ENCODE measurements at places on chromosomes 13 and 19. TPM values are rescaled to one million over a fixed set of nuclear protein-coding genes. Genes with fewer than 3 reads are reported as not detected.
A peak's percentile ranks its signal among the peaks of the same experiment; 100 is the strongest.

DNA sequence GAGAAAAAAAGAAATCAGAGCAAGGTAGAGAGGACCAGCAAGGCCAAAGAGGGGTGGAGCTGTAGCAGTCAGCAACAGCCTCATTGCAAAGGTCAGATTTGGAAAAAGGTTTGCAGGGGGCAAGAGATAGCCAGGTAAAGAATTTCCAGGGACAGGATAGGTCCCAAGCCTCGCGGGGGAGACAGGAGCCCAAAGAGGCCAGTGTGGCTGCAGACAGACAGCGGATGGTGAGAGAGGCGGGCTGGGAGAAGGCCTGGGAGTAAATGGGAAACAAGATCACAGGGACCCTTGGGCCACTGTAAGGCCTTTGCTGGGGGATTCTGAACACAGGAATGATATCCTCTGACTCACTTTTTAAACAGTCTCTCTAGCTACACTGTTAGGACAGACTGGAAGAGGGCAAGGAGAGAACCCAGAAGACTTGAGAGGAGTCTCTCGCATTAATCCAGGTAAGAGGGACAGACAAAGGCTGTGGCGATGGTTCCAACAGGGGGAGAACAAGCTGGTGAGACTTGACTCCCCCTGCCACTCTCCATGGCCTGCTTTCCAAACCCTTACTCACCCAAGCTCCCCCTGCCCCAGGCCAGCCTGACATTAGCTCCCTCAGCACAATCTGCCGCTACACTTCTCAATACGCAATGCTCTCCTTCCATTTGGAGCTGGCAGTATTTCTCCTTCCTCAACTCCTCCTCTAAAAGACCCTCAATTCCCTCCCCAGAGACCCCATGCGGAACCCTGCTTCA, 31.8 kb downstream of the DOCK9 start:
- no peak overlapping the region for H3K4me3 ChIP-seq
- no peak overlapping the region for H3K27ac ChIP-seq
- H3K27me3 ChIP-seq: no peaks in the 10 kb centered on the region
- H3K4me1 ChIP-seq: peaks cover 8% of the 10 kb centered on the region
- no peak for DNase-seq

DNA sequence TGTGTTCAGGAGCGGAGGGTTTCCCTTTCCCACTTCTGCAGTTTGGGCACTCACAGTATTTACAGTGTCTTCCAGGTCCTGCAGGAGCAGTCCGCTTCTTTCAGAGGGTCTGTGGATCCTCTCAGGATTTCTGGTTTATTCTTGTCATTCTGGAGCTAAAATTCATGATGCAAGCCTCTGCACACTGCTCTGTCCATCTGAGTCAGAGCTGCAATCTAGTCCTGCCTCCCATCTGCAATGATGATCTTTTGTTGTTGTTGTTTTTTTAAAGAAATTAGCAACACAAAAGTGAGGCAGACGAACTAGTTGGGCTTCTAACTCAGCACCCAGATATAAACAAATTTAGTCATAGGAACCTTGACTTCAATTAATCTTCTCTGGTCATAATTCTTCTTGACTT, 86.5 kb downstream of the DLEU7 start:
- H3K27ac ChIP-seq: peak overlapping the region; percentile 1
- peaks cover 12% of the 10 kb centered on the region for H3K4me1 ChIP-seq
- no peaks in the 10 kb centered on the region for H3K27me3 ChIP-seq
- no peak overlapping the region for H3K4me3 ChIP-seq

- H3K4me3 ChIP-seq: no peak overlapping the region
- no peak for DNase-seq
- peaks cover 7% of the 10 kb centered on the region for H3K36me3 ChIP-seq
- peaks cover 27% of the 10 kb centered on the region for H3K4me1 ChIP-seq
Measured at GRCh38 chr19:3796358-3796757, 10.2 kb upstream of the MATK start.

DNA sequence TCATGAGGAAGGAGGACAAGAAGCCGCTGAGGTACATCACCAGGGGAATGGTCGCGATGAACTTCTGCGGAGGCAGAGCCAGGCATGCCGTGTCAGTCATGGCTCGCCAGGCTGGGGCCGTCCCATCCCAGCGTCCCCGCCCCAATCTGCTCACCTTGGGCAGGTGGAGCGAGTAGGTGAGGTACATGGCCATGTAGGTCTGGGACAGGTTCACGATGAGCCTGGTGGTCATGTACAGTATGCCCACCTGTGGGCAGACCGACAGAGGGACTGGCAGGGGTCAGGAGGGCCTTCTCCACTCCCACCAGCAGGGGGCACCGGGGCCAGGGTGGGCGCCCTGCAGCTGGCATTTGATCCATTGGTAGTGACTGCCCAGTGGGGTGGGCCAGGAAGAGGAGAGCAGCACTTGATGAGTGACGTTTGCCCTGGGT, 8.3 kb downstream of the TEKTIP1 start:
- no peak overlapping the region for H3K27ac ChIP-seq
- H3K4me1 ChIP-seq: peaks cover 12% of the 10 kb centered on the region
- no peaks in the 10 kb centered on the region for H3K27me3 ChIP-seq

GRCh38 chr19:49790866-49791265, 22.2 kb downstream of the FUZ start:
- no peak overlapping the region for H3K4me3 ChIP-seq
- no peak for DNase-seq
- peaks cover 2% of the 10 kb centered on the region for H3K36me3 ChIP-seq
- H3K4me1 ChIP-seq: peaks cover 14% of the 10 kb centered on the region
- H3K27me3 ChIP-seq: no peaks in the 10 kb centered on the region
- no peak overlapping the region for H3K27ac ChIP-seq

DNA sequence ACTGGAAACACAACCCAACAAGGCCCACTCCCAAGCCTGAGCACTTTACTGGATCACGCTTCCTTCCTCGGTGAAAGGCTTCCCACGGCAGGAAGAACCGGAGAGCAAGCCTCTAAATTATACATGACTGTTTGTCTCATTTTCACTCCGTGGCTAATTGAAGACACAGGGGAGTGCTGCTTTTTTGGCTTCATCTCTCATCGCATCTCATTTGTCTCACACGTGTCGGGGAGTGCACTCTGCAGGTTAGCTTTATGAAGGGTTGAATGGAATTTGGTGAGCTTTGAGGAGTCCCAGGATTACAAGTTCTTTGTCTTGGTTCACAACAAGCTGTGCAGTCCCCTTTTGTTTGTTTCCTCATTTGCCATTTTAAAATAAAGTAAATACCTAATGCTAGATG, 544.6 kb downstream of the GPC6 start:
- H3K27me3 ChIP-seq: peaks cover 30% of the 10 kb centered on the region
- no peak for DNase-seq
- no peak overlapping the region for H3K27ac ChIP-seq
- H3K36me3 ChIP-seq: no peaks in the 10 kb centered on the region

DNA sequence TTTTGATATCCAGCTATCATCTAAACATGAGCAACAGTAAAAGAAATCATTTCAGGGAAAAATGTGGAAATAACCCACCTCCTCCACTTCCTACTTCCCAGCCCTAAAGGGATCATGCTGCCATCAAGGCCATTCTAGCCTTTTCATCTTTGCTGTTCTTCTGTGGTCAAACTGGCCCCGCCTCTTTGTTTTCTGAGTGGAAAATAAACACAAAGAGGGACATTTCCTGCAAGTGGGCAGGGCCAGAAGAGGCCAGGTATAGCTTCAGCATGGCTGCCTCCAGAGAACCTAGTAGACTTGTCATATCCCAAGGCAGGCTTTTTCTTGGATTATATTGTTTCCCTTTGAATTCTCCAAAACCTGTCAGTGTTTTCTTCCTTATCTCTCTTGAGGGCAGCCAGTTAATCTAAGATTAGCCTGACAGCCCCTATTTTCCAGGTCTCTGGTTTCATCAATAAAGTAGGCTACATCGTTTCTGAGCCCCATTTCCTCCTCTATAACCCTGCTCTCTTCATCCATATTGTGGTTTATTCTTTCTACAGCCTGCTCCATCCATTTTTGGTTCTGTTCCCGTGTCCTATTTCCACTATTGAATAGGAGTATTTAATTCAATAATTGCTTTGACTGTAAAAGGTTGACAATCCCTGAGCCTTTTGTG, 117.6 kb downstream of the GPC6 start:
- H3K27me3 ChIP-seq: no peaks in the 10 kb centered on the region
- H3K27ac ChIP-seq: no peak overlapping the region
- no peaks in the 10 kb centered on the region for H3K36me3 ChIP-seq

GRCh38 chr19:48196933-48197665, 26.6 kb downstream of the ZSWIM9 start:
- no peak overlapping the region for H3K4me3 ChIP-seq
- no peaks in the 10 kb centered on the region for H3K36me3 ChIP-seq
- H3K27me3 ChIP-seq: no peaks in the 10 kb centered on the region
- no peak overlapping the region for H3K27ac ChIP-seq
- peaks cover 26% of the 10 kb centered on the region for H3K4me1 ChIP-seq
- DNase-seq: no peak

DNA sequence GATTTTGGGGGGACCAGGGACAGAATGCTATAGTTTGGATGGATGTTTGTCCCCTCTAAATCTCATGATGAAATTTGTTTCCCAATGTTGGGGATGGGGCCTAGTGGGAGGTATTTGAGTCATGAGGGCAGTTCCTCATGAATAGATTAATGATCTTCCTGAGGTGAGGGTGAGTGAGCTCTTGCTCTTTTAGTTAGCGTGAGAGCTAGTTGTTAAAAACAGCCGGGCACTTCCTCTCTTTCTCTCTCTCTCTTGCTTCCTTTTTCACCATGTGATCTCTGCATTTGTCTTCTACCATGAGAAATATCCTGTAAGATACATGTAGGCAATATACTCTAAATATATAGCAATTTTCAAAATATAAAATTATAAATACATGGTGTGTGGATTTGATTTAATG, 290.8 kb upstream of the PCDH9 start:
- H3K36me3 ChIP-seq: no peaks in the 10 kb centered on the region
- H3K27me3 ChIP-seq: no peaks in the 10 kb centered on the region
- no peak for DNase-seq
- H3K4me1 ChIP-seq: no peaks in the 10 kb centered on the region
- no peak overlapping the region for H3K4me3 ChIP-seq

Gene DYRK1B
- 7.0 TPM for total RNA-seq

DNA sequence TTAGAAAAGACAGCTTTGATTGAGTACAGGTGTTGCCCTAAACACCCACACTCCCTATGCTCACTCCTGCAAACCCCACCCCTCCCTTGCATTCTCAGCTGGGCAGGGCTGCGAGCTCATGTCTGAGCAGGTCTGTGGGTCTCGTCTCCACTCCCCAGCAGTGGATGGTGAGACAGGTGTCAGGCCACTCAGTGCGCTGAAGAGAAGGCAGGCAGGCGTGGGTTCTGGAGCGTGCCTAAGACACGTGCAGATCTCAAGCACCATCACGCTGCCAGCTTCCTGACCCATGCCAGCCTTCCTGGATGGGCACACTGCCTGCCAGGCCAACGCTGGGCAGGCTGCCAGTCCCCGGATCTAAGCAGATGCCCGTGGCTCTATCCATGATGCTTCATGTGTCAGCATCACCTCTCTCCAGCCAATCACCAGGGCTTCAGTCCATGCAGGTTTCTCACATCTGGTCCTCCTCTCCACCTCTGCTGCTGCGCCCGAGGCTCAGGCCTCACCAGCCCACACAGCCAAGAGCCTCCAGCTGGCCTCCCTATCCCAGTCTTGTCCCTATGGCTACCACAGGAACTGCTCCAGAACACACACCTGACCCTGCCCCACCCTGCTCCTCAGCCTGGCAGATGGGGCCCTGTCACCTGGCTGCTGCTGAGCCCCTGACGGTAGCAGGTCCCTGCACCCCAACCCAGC, 42.6 kb downstream of the EPS15L1 start:
- H3K4me1 ChIP-seq: no peaks in the 10 kb centered on the region
- no peak overlapping the region for H3K4me3 ChIP-seq
- peaks cover 2% of the 10 kb centered on the region for H3K36me3 ChIP-seq

DNA sequence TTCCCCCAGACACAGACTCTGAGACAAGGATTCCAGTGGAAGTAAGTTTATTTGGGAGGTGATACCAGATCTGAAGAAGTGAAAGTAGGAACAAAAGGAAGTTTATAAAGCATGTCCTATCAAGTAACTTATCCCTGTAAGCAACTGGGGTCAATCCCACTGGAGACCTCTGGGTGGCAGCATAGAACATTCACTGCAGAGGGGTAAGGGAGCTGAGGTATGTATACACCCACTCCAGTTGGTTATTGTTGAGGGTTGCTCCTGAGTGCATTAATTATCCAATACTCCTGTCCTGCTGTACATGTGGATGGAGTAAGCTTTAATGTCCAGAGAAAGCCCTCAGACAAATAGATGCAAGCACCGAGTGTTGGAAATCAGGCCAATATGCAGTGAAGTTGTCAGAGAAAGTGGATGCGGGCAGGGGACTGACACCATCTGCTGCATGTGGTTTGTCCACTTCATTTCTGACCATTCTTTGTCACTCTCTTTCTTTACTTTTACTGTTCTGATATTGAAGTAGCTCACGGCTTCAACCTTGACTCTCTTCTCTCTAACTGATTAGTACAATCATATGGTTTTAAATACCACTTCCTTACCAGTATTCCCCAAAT, 46.7 kb downstream of the NOTCH3 start:
- peaks cover 8% of the 10 kb centered on the region for H3K4me1 ChIP-seq
- DNase-seq: peak; percentile 31
- H3K27ac ChIP-seq: no peak overlapping the region

- no peaks in the 10 kb centered on the region for H3K36me3 ChIP-seq
- peak; percentile 34 for DNase-seq
- no peaks in the 10 kb centered on the region for H3K27me3 ChIP-seq
- H3K27ac ChIP-seq: no peak overlapping the region
Measured at GRCh38 chr19:16051254-16052025, 24.9 kb upstream of the TPM4 start.

GRCh38 chr13:60689076-60689475, 292.1 kb downstream of the TDRD3 start:
- H3K27me3 ChIP-seq: no peaks in the 10 kb centered on the region
- peaks cover 12% of the 10 kb centered on the region for H3K4me1 ChIP-seq
- H3K4me3 ChIP-seq: no peak overlapping the region
- no peak overlapping the region for H3K27ac ChIP-seq
- no peak for DNase-seq

Gene ZSCAN4
- not detected for total RNA-seq

DNA sequence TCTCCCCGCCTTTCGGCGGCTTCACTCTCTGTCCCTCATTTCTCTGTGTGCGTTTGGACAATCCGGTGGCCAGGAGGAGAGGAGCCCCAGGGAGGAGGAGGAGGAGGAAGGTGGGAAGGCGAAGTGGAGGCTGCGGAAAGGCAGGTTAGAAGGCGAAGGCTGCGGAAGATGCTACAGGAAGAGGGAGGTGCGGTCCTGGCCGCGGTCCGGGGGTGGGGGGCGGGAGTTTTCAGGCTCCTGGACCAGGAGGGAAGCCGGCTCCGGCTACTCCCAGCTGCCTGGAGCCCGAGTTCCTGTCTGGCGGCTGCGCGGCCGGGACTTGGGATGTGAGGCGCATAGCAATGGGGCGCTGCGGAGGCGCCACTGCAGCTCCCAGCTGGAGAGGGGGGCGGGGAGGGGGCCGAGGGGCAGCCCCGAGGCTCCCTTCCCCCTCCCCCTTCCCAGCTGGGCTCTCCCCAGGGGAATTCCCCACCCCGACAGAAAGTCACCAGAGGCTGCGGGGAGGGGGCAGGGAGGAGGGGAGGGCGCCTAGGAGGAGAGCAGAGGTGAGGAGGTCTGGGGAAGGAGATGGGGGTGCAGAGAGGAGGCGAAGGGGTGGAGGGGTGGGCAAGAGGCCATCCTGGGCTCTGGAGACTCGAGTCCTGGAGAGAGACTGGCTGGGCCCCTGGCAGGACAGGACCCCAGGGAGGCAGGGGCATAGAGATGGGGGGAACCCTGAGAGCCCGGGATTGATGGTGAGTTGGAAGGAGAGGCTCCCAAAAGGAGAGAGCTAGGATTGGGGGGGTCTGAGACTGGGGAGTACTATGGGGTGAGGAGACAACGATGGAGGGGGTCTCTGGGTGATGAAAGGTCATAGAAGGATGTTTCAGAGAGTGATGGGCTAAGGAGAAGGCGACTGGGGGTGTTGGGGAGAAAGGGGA, 2.0 kb downstream of the LRRC4B start:
- H3K36me3 ChIP-seq: peaks cover 4% of the 10 kb centered on the region
- peaks cover 65% of the 10 kb centered on the region for H3K27me3 ChIP-seq
- no peak for DNase-seq
- peaks cover 22% of the 10 kb centered on the region for H3K4me1 ChIP-seq

Gene MEIOSIN
- total RNA-seq: 0.19 TPM

Data from activated T-cell treated with anti-CD3 and anti-CD28 coated beads, Interleukin-2, amount 50 U/mL, for 72 hours (primary cell).